ENCODE measurements at places on chromosomes 4 and X. TPM values are rescaled to one million over a fixed set of nuclear protein-coding genes. Genes with fewer than 3 reads are reported as not detected.

- peak; percentile 54 for DNase-seq
Measured at GRCh38 chr4:11293866-11294265, 134.8 kb downstream of the HS3ST1 start.

GRCh38 chr4:81527709-81528108, 56.0 kb upstream of the RASGEF1B start:
- DNase-seq = no peak

DNA sequence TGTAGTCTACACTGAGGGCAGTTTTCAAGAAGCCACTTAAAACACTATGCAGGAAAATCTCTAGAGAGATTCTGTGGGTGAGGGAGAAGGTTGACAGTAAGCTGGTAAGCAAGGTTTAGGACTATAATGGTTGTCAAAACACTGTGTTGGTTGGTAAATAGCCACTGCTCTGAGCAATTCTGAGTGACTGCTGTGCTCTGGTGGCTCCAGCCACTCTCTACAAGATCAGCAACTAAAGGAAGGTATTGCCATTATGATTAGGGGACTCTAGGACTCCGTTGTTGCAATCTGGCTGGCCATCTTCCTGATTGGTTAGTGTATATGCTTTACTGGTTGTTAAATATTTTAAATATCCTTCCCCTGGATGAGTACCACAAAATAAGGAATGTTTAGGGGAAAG, 5.5 kb upstream of the FAM47E start:
- DNase-seq = no peak

- DNase-seq = peak; percentile 62
Measured at GRCh38 chrX:110258552-110258951, 59.3 kb downstream of the AMMECR1 start.

DNA sequence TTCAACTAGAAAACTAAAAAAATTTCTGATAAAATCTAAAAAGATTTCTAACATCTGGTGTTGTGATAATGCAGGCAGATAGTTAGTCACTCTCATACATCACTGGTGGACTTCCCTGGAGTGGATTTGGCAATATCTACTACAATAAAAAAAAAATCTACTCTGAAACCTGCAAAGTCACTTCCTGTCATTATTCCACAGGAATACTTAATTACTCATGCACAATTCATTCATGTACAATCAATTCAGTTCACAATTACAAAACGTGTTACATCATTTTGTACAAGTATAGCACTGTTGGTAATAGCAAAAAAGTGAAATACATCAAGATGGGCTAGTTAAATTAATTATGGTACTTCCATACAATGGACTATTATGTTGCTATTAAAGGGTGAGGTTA, 16.5 kb upstream of the RHOH start:
- peak; percentile 98 for DNase-seq

GRCh38 chr4:118761397-118762016, 74.4 kb downstream of the SEC24D start:
- DNase-seq = no peak

- peak; percentile 68 for DNase-seq
Measured at GRCh38 chr4:122652379-122652778, 31.5 kb upstream of the IL21 start.

- DNase-seq = peak; percentile 86
Measured at GRCh38 chr4:128427832-128428366, 140.3 kb upstream of the PGRMC2 start.

- peak; percentile 90 for DNase-seq
Measured at GRCh38 chr4:187268940-187269339, 545.3 kb upstream of the FAT1 start.

GRCh38 chr4:77821775-77822174, 2.6 kb upstream of the CNOT6L start:
- peak; percentile 3 for DNase-seq

GRCh38 chr4:127533028-127533700, 99.6 kb upstream of the INTU start:
- no peak for DNase-seq

DNA sequence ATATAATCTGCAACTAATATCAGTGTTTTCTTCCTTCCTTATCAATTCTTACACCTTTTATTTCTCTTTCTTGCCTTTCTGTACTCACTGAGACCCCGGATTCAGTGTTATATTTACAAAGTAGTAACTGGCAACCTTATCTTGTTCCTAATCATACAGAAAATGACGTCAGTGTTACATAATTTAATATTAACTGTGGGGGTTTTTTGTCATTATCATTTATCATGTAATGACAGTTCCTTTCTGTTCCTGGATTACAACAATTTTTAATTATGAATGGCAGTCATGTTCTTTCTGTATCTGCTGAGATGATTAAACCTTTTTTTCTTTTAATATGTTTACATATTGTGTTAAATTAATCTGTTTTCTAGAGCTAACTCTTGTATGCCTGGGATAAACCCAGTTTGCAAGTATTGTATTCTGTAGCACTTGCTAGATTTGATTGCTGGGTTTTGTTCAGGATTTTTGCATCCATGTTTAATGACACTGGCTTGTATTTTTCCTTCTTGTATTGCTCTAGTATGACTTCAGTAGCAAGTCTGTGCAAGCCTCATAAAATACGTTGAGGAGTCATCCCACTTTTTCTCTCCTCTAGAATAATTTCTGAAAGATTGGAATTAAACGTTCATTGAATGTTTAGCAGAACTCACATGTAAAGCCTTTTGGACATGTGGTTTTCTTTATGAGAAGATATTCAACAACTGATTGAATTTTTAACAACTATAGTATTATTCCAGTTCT, 10.4 kb upstream of the HSPA4L start:
- peak; percentile 67 for DNase-seq

GRCh38 chr4:94934201-94934600, 176.4 kb downstream of the BMPR1B start:
- DNase-seq = peak; percentile 71

DNA sequence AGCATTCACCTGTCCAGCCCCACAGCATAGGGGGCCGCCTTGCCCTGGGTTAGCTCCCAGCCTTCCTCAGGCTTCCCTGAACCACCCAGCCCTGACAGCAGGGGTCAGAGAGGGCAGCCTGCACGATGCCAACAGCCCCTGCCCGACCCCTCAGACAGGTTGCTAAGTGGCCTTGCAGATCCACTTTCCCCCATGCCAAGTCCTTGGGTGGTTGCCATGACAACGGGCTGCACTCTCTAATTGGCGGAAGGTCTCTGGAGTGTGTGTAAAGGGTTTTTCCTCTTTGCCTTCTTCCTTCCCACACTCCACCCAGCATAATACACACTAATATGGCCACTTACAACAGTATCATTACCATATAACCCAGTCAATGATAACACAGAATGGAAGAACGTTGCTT, 99.6 kb upstream of the AFAP1 start:
- no peak for DNase-seq

DNA sequence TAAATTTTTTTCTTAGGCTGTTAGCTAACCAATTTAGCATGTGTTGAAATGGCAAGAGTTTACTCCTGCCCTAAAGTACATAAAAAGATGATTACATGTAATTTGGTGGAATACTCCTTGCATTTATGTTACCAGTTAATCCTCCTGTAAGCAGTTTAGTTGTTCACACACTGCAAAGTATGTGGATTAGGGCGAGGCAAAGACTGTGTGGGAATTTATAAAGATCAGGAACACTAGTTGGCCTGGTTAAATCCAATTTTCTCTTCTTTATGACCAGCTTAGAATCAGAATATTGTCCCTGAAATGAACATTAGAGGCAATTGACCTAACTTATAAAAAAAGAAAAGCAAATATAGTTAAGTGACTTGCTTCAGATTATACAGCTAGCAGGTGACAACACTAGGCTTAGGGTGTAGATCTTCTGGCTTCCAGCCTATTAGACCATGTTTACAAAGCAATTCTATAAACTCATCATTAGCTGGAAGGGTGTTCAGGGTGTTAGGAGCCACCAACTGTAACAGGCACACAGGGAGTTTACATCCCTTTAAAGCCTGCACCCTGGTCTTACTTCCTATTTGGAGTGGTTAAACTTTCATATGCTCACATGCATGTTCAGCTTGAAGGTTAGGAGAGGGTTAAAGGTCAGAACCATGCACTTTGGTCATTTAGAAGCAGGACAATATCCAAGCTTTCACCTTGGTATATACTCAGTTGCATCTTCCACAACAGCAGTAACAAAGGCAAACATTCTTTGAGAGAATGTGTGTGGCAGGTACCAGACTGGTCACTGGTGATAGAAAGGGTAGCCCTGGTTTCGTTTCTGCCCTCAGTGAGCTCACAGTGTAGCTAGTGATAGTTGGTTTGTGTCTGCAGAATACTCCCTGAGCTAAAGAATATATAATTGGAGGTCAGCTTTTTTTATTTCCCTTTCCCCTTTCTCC, 72.6 kb downstream of the GC start:
- DNase-seq = no peak

DNA sequence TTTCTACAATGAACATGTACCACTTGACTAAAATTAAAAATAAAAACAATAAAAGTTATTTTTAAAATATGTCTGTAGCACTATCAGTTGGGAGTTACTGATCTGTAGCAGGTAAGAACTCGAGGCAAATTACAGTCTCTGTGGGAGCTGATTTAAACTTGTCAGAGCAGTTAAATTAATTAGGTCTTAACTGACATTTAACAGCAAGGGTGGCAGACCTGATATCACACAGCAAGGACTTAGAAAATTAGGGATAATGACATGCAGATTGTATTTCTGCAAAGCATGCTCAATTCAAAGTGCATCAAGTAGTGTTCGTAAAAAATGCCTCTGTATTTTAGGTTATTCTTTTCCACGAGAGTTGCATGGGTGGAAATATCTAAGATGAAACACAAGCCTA, 208.9 kb downstream of the SPATA18 start:
- no peak for DNase-seq

DNA sequence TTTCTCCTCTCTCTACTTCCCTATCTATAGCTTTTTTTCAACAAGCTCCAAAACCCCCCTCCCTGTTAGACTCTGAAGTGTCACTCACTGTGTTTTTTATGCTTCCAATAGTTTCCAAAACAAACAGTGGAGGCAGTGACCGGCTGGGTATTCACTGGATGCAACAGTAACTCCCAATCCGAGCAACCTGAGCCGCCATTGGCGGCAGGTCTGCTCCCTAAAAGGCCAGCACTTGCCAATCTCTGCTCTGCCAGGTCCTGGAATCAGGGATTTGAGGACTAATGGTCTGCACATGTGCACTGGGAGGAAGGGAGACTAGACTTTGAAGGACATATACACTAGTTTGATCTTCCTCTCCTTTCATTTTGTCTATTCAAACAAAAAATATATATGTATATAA, 7.1 kb downstream of the TBX22 start:
- no peak for DNase-seq

Gene FAAH2
- total RNA-seq = 6.3 TPM

Gene AR
- total RNA-seq = under 0.01 TPM

Gene KCNIP4
- total RNA-seq = 1.4 TPM

Gene GPRIN3
- total RNA-seq = not detected

Gene PITX2
- total RNA-seq = not detected

Gene BOD1L1
- total RNA-seq = 18.4 TPM

Gene L1CAM
- total RNA-seq = 0.26 TPM

Gene UGT2A1
- total RNA-seq = not detected

Gene MAGEA1
- total RNA-seq = not detected

Measured in bronchial epithelial cell (primary cell).